ENCODE measurements at places on chromosomes 3 and 15.

GRCh38 chr3:143215059-143215458 lies 95.5 kb downstream of the CHST2 start:
- DNase-seq = no peak

GRCh38 chr15:58110999-58111717 lies 27.0 kb upstream of the AQP9 start:
- DNase-seq = no peak

- no peak for DNase-seq
Observed at GRCh38 chr3:37544105-37544504, 317.6 kb upstream of the CTDSPL start.

DNA sequence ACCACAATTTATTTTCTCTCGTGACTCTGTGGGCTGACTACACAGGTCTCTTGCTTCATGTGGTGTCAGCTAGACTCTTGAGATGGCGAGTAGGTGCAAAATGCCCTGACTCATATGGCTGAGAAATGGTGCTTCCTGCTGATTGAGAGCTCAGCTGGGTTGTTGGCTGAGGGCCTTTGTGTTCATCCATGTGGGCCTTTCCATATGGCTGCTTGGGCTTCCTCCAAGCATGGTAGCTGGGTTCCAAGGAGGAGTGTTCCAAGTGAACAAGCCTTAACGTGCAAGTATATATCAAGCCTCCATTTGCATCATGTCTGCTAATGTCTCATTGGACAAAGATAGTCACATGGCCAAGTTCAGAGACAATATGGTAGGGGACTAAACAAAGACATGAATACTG lies 164.0 kb downstream of the PDCD6IP start:
- DNase-seq = no peak

DNA sequence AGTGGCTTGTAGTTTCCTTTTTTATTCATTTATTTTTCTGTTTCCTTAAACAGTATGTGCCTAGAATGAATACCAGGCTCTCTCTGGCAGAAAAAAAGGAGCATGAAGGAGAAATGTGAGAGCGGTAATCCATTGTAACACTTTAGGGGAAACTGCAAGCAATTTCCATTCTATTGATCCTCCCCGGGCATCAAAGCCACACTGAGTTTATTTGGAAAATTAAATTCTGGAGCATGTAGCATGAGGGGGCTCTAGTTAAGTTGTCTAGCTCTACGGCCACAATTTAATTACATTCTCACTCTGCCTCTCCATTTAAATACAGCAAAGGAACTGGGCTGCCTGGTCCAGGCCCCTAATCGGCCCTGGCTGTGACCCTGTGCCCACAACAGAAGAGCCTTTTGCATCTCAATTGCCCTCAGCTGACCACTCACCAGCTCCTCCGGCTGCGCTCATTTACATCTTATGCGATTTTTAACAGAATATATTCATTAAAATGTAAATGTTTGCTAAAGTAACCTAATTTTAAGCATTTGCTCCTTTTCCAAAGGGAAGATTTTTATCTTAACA lies 72.9 kb downstream of the MEGF11 start:
- DNase-seq = no peak

- DNase-seq = peak; percentile 62
Observed at GRCh38 chr15:94306700-94307650, 75.6 kb downstream of the MCTP2 start.

GRCh38 chr3:145869958-145870357 lies 291.0 kb downstream of the PLOD2 start:
- no peak for DNase-seq

DNA sequence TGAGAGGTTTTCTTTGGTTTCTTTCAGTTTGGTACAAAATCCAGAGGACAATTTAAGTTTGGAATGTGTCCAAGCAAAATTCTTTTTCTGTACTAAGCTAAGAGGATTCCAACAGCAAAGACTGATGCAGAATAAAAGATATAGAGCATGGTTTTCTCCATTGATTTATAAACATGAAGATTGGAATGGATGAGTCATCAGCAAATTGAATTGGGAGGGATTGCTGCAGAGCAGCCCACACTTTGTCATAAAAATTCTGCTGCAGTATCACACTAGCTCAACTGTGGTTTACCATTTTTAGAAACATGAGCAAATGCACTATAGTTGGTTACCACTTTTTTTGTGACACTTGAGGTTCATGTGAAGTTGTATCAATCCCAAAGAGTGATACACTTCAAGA lies 16.1 kb upstream of the LARP6 start:
- no peak for DNase-seq

All from activated CD8-positive, alpha-beta memory T cell treated with anti-CD3 and anti-CD28 coated beads for 24 hours (primary cell).